Activated naive CD4-positive, alpha-beta T cell treated with anti-CD3 and anti-CD28 coated beads, Interleukin-2, amount 50 U/mL, for 72 hours (primary cell): ENCODE measurements at places on chromosomes 4 and X.
A peak's percentile ranks its signal among the peaks of the same experiment; 100 is the strongest.

DNA sequence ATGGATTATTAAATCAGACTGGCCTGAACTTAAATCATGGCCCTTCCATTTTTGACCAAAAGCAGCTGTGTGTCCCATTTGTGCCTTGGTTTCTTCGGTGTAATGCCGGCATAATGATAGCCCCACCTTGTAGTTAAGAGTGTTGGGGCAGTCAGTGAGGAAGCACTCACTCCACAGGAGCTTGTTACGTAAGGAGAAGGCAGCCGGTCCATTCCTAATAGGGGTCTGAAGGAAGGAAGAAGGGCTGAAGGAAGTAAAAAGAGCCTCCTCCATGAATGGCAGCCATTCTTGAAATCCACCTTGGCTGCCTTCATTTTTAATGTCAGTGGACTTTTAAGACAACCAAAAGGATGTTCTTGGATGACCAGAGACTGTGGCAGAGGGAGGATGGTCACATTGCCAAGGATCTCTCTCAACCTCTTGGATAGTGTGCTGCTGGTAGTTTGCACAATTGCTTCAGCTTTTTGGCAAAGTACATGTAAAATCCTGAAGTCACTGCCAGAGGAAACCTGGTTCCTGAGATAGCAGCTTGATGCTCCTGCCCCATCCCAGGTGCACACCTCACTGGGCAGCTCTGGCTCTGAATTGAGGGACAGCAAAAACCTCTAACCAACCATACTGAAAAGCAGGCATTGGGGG is 113.5 kb downstream of the PTTG2 start:
- DNase-seq, result no peak

DNA sequence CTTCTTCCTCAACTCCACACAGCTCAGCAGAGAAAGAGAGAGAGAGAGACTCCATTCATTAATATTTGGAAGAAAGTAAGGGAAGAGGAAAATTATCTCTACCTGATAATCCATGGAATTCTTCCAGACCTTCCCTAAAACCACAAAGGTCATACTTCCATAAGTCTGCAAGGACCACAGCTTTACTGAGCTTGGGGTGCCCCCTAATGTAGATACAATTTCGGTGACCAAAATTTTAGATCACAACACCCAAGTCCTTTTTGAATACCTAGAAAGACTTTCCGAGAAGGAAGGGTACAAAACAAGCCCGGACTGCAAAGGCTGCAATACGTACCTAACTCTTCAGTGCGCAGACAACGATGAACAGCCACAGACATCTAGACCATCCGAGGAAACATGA is 523.9 kb downstream of the GLUD2 start:
- DNase-seq, result no peak

- DNase-seq, result no peak
Observed at GRCh38 chr4:6280365-6280996, 10.8 kb downstream of the WFS1 start.

GRCh38 chr4:124060261-124060918 is 652.1 kb downstream of the ANKRD50 start:
- no peak for DNase-seq

GRCh38 chr4:131337936-131338335 is 1811.2 kb upstream of the PCDH10 start:
- DNase-seq, result no peak

- no peak for DNase-seq
Observed at GRCh38 chr4:183602557-183603027, 56.4 kb downstream of the RWDD4 start.

DNA sequence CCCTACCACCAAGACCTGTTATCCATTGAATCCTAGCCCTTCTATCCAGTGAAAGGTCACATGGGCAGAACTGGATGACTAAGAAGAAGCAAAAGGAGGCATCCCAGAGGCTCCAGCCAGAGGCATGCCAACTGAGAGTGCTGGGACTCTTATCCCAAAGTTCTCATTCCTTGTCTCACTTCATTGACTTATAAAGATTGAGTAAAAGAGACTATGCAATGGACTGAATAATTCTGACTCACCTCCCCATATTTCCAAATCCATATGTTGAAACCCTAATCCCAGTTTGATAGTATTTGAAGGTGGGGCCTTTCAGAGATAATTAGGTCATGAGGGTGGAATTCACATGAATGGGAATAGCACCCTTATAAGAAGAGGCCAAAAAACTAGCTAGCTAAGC is 131.4 kb downstream of the COL25A1 start:
- no peak for DNase-seq

DNA sequence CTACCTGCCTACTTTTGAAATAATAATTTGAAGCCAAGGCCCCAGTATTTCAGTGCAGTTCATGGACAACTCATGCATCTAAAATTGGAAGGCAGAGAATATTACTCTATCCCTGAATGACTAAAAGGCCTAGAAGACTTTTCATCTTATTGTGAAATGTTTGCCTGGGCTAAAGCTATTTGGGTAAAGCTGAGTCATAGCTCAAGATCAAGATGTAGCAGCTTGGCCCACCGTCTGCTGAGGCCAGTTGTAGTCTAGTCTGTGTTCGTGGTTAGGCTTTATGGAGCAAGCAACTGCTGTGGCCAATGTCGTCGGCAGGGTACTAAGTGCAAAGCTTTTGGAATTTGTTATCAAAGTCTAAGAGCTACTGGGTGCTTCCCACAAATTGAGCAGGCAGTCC is 929.1 kb downstream of the RAB28 start:
- DNase-seq, result no peak

DNA sequence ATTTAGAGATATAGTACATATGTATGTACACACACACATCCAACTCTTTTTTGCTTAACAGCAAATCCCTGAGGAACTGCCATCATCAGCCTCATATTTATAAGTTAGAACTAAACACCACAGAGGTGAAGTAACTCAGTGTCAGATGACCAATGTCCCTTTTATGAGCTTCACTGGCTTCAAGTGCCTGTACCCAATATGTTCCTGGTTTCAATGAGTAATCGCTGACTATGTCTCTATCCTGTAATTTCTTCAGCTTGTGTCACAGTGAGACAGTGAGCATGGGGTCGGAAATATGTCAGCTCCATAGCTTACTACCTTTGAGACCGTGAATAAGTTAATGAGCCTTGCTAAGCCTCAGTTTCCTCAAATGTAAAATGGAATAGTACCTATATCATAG is 136.2 kb upstream of the RASGEF1B start:
- no peak for DNase-seq

- DNase-seq, result no peak
Observed at GRCh38 chr4:38666766-38667084, 2.7 kb downstream of the KLF3 start.

GRCh38 chr4:165009493-165010227 is 22.1 kb upstream of the TRIM60 start:
- DNase-seq, result peak; percentile 52

- no peak for DNase-seq
Observed at GRCh38 chr4:5962416-5962815, 55.8 kb downstream of the C4orf50 start.

DNA sequence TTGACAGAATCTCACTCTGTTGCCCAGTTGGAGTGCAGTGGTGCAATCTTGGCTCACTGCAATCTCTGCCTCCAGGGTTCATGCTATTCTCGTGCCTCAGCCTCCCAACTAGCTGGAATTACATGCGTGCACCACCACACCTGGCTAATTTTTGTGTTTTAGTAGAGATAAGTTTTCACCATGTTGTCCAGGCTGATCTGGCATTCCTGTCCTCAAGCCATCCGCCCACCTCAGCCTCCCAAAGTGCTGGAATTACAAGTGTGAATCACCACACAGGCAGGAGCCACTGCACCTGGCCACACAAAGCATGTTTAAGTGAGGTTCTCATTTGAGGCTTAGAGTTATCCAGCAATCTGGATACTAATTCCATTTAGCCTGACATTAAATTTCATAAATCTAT is 180.9 kb upstream of the GRID2 start:
- no peak for DNase-seq

DNA sequence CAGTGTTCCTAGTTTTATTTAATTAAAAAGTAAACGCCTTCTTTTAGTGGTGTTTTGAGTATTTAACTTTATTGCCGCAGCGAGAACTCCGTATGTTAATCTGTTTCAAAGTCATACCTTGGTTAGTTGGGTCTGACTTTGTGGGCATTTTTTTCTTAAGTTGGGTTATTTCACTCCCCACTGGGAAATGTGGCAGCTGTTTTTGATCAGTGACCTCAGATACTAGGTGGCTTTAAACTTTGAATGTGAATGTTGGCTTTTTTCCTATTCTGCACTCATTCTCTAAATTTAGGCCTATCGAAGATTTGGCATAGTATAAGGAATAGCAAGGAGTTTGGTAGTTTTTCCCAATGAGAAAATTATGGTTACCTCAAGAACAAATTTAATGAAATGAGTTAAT is 85.9 kb downstream of the FIP1L1 start:
- DNase-seq, result no peak

DNA sequence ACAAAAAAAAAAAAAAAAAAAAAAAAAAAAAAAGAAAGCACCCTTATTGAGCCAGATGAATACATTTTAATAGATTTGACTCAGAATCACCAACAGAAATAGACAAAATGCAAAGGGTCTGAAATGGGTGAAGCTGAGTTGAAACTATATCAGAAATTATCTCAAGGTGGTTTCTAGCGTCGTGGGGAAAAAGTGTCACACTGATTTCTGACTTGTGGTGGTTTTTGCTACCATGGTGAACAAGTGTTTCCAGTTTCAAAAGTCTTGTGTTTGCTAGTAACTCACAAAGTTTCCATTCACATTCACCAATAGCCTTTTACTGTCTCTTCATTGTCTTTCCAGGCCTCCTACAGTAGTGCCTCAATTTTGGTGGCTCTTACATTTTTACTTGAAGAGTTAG is 135.5 kb downstream of the ARHGAP24 start:
- no peak for DNase-seq

- no peak for DNase-seq
Observed at GRCh38 chrX:45134775-45135174, 65.9 kb downstream of the DIPK2B start.

GRCh38 chr4:158356301-158356700 is 146.0 kb downstream of the TMEM144 start:
- no peak for DNase-seq

DNA sequence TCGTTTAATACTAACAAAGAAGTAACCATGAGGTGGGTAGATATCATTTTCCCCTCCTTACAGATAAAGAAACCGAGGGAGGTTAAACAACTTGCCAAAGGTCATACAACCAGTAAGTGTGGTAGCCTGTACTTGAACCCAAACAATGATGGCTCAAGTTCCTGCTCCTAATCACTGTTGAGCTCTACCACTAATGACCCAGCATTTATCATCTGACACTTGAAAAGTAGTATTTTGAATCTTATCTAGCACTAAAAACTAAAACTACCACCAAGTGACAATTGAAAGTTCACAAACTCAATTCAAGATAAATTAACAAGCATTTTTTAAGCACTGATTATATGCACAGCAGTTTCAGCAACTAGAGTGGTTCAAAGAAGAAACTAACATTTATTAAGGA is 13.1 kb downstream of the FBXW7 start:
- no peak for DNase-seq

- peak; percentile 58 for DNase-seq
Observed at GRCh38 chrX:132737743-132738142, 220.7 kb downstream of the HS6ST2 start.

- DNase-seq, result no peak
Observed at GRCh38 chrX:129772796-129773431, 6.8 kb upstream of the SASH3 start.

GRCh38 chr4:114383721-114384120 is 214.9 kb upstream of the UGT8 start:
- no peak for DNase-seq

- no peak for DNase-seq
Observed at GRCh38 chr4:1873776-1874175, 2.6 kb downstream of the NSD2 start.

DNA sequence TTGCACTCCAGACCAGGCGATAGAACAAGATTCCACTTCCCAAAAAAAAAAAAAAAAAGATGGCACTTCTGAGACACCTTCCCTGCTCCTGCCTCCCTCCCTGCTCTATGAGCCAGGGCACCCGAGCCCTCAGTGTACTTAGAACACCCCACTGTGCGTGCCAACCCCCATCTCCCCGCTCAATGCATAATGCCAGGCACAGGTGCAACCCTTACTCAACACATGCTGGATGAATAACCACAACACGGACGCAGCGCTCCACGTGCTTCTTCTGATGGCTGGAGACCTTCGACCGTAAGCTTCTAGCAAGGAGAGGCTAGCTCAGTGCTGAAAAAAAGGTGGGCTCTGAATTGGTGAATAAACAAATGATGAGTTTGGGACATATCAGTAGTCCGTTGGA is 19.9 kb upstream of the IRAK1 start:
- no peak for DNase-seq

GRCh38 chrX:9153300-9153699 is 119.4 kb upstream of the FAM9B start:
- no peak for DNase-seq

DNA sequence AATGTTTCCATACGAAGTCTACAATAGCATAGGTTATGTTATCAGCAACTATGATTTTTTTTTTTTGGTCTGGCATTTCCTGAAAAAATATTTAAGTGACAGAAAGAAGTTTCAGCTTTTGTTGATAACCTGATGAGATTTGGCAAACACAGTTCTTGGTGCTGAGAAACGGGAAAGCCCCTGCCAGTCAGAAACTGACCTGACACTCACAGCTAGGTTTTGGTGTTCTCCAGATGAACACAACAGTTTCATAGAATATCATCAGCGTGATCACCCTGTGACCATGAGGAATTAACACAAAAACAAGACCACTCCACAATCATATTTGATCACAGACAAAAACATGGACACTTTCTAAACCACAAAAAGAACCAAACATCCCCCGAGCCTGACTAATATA is 152.5 kb upstream of the DCAF8L1 start:
- DNase-seq, result no peak

DNA sequence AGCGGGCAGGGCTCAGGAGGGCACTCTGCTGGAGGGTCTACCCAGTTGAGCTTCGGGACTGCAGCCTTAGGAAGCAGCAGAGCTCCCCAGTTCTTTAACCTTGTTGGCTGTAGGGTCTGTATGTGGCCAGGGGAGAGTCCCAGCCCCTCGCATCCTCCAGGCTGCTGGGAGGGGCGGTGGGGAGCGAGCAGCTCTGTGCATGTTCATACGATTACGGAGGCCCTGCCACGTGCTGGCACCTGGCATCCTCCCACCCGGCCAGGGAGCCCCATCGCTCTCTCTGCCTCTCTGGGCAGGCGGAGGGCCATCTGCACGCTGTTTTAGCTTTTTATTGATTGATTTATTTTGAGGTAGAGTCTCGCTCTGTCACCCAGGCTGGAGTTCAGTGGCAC is 21.2 kb downstream of the NSG1 start:
- DNase-seq, result no peak

GRCh38 chr4:52983563-52984303 is 121.6 kb downstream of the RASL11B start:
- DNase-seq, result no peak

GRCh38 chr4:42398871-42399331 is 1.6 kb downstream of the SHISA3 start:
- no peak for DNase-seq

- no peak for DNase-seq
Observed at GRCh38 chr4:45131020-45131419, 404.7 kb upstream of the GNPDA2 start.

DNA sequence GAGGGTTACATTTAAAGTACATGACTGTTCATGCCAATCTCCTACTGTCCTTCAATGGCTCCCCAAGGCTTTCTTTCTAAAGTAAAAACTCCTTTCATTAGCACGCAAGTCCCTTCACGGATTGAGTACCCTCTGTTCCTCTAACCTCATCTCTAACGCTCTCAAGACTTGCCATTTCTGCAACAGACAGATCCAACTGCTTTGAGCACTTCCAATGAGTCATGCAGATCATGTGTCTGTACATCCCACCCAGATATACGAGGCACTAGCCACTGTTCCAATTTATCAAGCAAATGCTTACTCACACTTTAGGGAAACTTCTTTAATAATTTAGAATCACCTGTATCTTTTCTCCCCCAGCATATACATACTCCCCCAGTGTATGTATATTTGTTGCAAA is 332.5 kb upstream of the ZFP42 start:
- DNase-seq, result no peak
